ENCODE measurements at places on chromosomes 3 and 15.

- DNase-seq = no peak
These were observed 51.6 kb downstream of the SLC2A2 start for GRCh38 chr3:170974872-170975271.

GRCh38 chr15:78642331-78642730 lies 1.3 kb upstream of the CHRNB4 start:
- no peak for DNase-seq

- peak; percentile 41 for DNase-seq
These were observed 138.4 kb downstream of the PLCL2 start for GRCh38 chr3:17023006-17023664.

DNA sequence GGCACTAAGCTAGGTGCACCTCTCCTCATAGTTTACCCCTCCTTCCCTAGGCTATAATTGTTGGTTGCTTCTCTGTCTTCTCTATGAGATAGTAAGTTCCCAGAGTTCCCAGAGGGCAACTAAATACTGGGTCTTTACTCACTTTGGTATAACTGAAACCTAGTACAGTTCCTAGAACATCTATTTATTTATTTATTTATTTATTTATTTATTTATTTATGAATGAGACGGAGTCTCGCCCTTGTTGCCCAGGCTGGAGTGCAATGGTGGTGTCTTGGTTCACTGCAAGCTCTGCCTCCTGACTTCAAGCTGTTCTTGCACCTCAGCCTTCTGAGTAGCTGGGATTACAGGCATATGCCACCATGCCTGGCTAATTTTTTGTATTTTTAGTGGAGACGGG lies 71.1 kb upstream of the FLNB start:
- no peak for DNase-seq

DNA sequence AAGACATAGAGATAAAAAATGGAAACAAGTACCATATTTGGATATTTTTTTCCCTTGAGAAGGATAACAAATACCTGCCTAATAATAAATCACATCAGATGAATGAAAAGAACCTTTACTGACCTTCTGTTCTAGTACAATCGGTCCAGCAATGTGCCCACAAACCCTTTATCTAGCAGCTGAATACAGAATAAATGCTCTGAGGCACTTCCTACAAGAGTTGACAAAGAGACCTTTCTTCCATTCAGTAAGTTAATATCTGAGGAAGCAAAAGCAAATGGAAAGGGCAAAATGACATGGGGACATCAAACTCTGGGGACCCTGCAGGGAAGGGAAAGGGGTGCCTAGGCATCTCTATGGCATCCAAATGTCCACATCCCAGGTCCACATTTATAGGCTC lies 115.8 kb downstream of the NEK10 start:
- no peak for DNase-seq

- no peak for DNase-seq
These were observed 39.6 kb upstream of the AKAP13 start for GRCh38 chr15:85340852-85341251.

- no peak for DNase-seq
These were observed 324.0 kb upstream of the CHRM5 start for GRCh38 chr15:33644304-33644703.

- DNase-seq = peak; percentile 46
These were observed 292.3 kb downstream of the TLE3 start for GRCh38 chr15:69805248-69805953.

GRCh38 chr15:49152552-49153312 lies 2.7 kb downstream of the COPS2 start:
- DNase-seq = peak; percentile 4

DNA sequence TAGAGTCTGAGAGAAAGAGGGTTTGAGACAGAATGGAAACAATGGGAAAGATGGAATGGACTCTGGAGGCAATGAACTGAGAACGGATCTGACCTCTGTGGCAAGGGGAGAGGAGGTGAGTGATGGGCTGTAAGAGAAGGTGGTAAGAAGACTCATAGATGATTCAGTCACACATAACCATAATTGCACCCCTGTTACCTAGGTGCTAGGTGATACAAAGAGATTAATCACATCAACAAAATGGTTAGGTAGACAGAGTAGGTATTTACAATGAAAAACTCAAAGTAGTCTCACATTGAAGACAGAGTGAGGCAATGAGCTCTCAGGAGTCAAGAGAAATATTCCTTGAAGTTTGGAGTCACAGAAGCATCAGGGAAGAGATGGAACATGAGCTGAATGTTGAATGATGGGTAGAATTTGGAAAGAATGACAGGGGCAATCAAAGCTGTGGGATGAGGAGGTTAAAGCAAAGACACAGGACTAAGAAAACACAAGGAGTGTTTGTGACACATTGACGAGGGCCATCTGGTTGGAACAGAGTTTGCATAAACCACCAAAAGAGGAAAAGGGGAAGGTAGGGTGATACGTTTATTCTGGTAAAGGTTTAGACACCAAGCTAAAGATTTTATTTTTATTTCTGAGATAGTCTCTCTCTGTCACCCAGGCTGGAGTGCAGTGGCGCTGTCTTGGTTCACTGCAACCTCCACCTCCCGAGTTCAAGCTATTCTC lies 32.7 kb downstream of the MME start:
- DNase-seq = peak; percentile 58

DNA sequence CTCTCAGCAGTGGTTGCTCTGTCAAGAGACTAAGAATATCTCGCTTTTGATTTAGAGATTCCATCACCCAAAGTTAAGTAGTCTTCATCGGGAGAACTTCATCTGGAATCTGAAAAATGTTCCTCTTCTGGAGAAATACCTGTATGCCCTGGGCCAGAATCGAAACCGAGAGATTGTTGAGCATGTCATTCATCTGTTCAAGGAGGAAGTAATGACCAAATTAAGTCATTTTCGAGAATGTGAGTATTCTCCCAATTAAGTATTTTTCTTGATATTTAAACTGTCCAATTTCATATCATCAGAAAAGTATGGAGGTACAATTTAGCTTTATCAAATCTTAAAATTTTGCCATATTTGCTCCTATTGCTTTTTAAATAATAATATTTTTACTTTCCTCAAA lies 12.9 kb upstream of the PSMA4 start:
- no peak for DNase-seq

GRCh38 chr3:15332405-15333098 lies at the start of gene SH3BP5:
Gene SH3BP5, minus strand, starts transcription at chr3:15332586. Its CDS starts 178 bp downstream, at chr3:15332408.
- DNase-seq = peak; percentile 73

GRCh38 chr3:56424336-56424735 lies 43.9 kb downstream of the ERC2 start:
- no peak for DNase-seq

DNA sequence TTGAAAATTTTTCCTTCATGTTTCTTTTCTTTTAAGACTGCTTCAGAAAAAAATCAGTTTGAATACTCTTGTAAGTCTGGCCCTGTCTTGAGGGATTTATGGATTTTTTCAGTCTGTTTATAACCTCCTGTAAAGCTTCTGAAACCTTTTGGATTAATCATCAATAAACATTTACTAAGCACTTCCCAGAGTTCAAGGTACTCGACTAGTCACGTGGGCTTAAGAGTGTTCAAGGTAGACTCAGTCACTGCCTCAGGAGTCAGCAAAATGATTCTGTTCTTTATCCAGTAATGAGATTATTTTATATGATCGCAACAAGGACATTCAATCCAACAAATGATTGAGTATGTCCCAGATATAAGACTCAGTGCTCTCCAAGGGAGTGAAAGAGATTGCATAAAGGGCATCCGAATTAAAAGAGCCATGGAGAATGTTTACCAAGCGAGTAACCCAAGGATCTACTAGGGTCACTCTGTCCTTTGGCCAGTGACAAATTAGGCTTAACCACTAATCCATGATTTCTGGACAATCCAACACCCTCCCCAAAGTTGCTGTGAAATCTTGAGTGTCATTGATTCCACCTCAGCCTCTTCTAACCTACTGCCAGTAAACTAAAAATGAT lies 726.6 kb upstream of the NAALADL2 start:
- peak; percentile 5 for DNase-seq

DNA sequence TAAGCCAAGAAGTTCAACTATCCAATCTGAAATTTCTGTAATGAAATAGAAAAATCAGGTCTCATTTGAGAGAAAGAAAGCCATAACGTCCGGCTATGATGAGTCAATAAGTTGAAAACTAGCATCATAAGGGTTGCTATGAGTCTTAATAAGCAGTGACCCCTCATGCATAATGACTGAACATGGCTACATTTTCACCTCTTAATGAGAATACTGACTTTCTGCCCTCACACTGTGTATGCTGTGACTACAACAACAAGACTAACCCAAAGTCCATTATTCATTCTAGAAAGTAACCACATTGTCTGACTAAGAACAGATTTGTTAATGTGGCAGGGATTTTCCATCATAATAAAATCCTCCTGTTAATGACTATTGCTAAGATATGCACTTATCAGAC lies 884.0 kb upstream of the CADM2 start:
- DNase-seq = peak; percentile 3

DNA sequence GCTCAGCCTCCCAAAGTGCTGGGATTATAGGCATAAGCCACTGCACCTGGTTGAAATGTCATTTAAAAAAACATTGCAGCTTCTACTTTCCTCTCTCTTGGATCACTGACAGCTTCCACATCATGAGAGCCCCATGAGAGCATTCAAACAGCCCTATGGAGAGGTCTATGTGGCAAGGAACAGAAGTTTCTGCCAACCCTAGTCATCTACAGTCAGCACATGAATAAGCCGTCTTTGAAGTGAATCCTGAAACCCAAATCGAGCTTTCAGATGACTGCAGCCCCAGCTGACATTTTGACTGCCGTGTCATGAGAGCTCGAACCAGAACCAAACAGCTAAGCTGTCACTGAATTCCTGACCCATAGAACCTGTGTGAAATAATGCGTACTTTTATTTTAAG lies 39.8 kb downstream of the CD200R1L start:
- no peak for DNase-seq

GRCh38 chr3:51501833-51502561 lies 2.2 kb upstream of the DCAF1 start:
- DNase-seq = peak; percentile 78

DNA sequence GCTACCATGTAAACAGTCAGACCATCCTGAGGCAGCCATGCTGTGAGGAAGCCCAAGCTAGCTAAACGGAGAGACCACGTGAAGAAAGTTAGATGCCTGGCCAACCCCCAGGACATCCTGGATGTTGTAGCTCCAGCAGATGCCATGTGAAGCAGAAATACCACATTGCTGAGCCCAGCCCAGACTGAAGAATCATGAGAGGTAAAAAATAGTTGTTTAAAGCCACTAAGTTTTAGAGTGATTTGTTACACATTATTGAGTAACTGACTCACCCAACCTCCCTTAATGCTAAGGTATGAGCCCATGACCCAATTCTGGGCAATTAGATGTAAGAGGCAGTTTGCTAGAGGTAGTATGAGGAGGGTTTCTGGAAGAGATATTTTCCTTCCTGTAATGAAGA lies 200.5 kb downstream of the THRB start:
- DNase-seq = no peak

- peak; percentile 58 for DNase-seq
These were observed 14.1 kb downstream of the MYLK start for GRCh38 chr3:123870033-123870432.

GRCh38 chr3:140758791-140759444 lies 81.1 kb downstream of the TRIM42 start:
- no peak for DNase-seq

DNA sequence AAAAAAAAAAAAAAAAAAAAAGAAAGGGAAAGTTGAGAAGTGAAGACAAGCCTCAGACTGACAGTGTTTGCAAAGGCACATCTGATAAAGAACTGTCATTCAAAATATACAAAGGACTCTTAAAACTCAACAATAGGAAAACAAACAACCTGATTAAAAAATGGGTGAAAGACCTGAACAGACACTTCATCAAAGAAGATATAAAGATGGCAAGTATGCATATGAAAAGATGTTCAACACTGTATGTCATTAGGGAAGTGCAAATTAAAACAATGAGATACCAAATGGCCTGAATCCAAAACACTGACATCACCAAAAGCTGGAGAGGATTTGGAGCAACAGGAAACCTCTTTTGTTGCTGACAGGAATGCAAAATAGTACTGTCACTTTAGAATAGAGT lies 48.6 kb downstream of the MCCC1 start:
- no peak for DNase-seq

DNA sequence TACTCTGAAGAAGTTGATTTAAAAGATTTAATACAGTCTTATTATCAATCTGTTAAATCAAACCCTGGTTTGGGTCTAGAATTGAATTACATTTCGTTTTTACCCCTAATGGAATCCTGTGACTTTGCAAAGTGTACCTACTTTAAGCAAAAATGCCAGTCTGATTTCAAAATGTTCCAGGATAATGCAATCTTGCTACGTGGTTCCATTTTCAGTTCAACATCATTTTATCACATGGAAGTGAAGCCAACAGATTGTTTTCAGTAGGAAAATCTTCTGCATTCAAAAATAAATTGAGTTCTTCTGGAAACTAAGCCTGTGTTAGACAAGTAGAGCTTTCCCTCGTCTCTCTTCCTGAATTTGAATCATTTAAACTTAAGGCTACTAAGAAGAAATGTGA lies 356.4 kb downstream of the CHST2 start:
- DNase-seq = no peak

GRCh38 chr3:107289354-107289753 lies 87.9 kb upstream of the CCDC54 start:
- DNase-seq = no peak
